Tibial artery (tissue), 4 donors: ENCODE measurements at places on chromosomes 7 and 10.
A peak's percentile ranks its signal among the peaks of the same experiment; 100 is the strongest.

DNA sequence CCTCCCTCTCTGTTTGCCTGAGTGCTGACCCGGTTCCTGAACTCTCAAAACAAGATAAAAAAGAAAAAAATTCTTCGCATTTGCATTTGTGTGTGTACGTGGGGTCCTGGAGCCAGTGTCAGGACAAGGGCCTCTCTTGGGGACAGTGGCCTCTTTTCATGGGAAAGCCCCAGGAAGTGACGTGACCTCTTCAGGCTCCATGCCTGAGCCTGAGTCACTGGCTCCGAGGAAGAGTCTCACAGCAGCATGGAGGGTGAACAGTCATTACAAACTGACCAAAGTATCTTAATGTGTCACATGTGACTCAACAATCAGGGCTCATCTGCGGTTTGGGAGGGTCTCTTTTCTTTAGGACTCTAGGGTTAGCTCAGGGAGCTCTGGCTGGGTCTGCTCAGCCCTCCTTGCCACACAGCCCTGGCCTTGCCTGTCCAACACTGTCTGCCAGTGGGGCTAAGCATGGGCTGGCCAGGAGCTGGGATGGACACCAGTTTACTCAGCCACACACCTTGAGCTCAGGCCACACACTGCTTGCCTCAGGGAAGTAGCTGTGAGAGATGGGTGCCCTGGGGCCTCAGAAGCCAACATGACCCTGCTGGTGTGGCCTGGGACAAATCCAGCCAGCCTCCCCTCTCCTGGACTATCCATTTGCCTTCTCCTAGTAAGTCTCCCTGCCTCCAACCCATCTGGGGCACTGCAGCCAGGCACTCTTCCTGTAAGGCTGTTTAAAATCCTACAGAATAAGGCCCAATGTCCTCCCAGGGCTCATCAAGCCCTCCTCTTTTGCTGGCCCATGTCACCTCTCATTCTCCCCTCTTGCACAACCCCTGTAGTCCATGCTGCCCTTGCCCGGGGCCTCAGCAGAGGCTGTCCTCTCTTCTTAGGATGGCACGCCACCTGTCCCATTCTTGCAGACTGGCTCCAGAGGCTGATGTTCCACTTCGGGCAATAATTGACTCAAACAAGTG lies 10.5 kb downstream of the TMEM273 start:
- DNase-seq, result no peak

DNA sequence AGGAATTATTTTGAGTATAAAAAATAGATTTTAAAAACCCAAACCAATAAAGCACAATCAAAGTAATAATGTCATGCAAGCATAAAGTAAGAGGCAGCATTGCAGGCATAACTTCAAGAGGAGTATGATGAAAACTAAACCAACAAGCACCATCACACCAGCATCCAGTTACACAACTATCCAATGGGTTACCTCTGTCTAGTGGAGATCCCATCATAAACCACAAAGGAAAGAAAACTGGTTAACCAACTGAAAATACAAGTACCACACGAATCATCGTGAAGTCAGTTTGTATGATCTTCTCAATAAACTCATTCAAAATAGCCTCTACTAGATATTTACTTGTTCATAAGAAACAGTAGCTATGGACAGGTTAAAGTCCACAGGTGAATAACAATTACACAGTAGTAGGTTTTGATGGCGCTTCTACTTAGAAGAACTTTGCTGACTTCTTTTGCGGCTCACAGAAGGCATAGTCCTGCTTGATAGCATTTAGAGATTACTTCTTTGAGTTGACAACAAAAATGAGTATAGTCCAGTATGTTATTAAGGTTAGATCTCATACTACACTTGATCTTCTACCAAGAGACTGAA lies 116.6 kb downstream of the MICU1 start:
- DNase-seq, result no peak

GRCh38 chr10:44178856-44179255 lies 206.0 kb downstream of the CXCL12 start:
- no peak for DNase-seq

GRCh38 chr7:12595148-12595547 lies 24.6 kb downstream of the SCIN start:
- no peak for DNase-seq

DNA sequence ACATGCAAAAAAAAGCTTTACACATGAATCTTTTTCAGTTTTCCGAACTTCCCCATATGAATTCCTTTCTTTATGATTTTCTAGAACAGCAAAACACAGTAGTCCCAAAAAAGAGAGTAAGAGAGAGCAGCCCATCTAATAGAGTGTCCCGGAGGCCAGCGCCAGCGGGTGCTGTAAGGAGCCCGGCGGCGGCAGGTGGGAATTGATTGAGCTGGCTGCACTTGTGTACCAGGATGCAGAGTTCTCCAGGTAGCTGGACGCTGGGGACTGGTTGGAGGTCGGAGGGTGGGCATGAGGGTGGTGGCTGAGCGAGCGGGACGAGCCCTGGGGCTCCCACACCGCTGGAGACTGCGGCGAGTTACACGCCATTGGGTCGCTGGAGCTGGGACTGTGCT lies 4.0 kb downstream of the DLX5 start:
- DNase-seq, result no peak

GRCh38 chr10:43765516-43765915 lies 116.8 kb upstream of the ZNF32 start:
- DNase-seq, result no peak

DNA sequence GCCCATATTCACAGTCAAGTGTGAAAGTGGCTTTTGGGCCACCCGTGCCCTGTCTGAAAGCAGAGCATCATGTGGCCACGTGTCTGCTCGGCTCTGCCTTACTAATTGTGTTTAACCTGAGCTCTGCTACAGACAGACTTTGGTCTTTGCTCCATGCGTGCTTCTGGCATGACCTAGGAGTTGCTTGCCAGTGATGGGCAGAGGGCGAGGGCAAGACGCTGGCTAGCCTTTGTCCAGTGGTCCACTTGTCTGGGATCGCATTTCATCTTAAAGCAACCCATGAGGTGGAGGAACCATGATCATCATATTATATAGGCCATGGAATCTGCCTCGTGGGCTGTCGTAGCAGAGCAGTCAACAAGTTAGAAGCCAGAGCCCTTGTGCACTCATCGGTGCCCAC lies 123.3 kb upstream of the INSYN2A start:
- no peak for DNase-seq

GRCh38 chr7:151449990-151450389 lies 10.0 kb upstream of the CRYGN start:
- DNase-seq, result no peak

DNA sequence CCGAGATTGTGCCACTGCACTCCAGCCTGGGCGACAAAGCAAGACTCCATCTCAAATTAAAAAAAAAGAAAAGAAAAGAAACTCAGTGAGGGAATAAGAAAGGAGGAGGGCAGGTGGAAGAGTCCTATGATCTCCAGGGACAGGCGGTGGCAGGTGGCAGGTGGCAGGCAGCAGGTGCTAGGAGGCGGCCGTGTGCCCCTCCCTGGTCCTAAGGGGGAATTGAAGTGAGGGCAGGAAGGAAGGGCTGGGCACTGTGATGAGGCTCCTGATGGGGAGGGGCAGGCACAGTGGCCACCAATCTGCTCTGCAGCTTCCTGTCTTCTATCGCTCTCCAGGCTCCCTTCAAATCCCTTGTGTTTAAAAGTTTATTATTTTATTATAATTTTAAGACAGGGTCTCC lies 41.2 kb upstream of the UBE3C start:
- no peak for DNase-seq

GRCh38 chr7:108308903-108309302 lies 147.3 kb downstream of the NRCAM start:
- DNase-seq, result no peak

GRCh38 chr10:86195521-86196157 lies 171.0 kb downstream of the GRID1 start:
- no peak for DNase-seq

DNA sequence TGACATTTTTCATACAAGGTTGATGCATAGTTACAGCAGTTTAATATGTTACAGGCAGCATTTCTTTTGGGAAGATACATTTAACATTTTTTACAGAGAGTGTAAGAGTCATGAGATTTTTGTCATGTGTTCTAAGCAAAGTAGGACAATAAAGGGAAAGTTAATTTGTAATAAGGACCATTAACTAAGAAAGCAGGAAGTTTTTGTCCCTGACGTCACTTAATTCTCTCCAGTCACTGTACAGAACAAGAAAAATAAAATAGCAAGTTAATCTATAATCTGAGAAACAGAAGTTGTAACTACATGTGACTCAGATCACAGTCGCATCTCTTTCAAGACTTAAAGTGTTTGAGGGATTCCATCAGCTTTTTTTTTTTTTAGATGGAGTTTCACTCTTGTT lies 49.5 kb upstream of the CAPZA2 start:
- DNase-seq, result no peak

DNA sequence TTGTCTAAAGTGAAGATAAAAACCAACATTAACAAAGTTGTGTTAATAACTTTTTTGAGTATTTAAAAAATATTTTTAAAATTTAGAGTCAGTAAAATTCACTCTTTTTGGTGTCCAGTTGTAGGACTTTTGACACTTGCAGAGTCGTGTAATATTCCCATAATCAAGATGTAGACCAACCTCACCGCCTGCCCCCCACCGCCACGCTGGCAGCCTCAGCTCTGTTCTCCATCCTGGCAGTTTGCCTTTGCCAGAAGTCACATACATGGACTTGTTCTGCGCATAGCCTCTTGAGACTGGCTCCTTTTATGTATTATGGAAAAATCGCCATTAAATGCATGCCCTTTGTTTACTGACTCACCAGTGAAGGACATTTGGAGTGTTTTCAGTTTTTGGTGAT lies 27.3 kb upstream of the SYCE1 start:
- DNase-seq, result no peak

DNA sequence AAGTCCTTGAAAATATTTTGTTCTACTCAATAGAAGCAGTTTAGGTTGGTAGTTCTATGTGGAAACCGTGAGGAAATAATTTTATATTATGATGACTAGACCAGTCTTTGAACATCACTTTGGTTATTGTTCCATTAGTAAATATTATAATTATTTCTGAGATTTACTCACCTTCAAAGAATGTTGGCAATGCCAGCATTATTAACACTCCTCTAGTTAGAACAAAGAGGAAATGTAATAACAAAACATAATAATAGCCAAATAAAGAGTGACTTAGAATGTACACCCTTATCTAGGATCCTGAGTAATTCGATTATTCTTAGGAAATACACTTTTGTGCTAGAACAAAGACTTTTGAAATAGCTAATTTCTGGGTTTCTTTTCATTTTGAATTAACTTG lies 121.1 kb downstream of the CFTR start:
- DNase-seq, result no peak

DNA sequence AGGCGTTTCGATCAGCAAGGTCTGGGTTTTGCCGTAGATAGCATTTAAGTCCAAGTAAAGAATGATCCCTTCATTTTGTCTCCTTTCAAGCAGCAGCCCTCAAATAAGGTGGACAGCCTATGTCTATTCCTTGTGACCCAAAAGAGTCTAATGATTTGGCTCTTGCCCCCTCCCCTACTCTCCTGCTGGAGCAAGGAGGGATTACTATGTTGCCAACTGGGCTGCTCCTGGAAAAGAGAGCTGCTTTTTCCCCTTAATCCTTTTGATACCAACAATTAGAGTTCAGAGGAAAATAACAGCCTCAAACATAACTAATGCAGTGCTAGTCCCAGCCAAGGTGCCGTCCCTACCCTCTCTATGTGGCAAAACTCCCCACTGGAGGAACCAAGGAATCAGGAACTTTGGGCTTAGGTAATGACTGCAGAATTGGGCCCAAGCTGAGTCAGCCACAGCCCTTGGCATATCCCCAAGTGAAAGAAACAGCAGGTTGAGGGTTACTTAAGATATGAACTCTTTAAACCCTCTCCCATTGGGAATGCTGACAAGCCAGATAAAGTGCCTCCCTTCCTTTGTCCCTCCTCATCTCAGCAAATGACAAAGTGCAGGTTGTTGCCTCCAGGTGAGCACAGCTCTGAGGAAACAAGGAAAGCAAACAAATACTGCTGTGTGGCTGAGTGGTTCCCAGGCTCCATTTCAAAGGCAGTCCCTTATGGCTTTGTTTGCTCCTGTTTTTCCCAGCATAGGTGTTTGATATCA lies 643.7 kb downstream of the INHBA start:
- DNase-seq, result no peak

- no peak for DNase-seq
Measured at GRCh38 chr10:114370199-114370598, 34.1 kb downstream of the AFAP1L2 start.

DNA sequence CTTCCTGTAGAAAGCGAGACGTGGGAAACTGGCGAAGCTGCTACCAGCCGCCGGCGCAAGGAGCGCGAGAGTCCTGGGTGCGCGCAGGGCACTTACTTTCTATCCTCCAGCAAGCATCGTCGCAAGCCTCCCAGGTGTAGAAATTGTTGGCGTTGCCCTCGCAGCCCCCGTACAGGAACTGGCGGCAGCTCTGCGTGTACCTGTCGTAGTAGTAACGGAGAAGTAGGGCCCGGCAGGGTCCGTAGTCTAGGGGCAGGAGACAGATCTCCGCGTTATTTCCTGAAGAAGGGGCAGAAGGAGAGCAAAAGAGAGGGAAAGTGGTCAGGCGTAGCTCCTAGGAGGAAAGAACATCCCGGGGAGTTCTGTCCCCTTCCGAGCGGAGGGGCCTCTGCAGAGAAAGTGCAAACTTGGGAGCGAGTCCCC lies 501 bp downstream of the TFPI2 start:
- DNase-seq, result peak; percentile 23

DNA sequence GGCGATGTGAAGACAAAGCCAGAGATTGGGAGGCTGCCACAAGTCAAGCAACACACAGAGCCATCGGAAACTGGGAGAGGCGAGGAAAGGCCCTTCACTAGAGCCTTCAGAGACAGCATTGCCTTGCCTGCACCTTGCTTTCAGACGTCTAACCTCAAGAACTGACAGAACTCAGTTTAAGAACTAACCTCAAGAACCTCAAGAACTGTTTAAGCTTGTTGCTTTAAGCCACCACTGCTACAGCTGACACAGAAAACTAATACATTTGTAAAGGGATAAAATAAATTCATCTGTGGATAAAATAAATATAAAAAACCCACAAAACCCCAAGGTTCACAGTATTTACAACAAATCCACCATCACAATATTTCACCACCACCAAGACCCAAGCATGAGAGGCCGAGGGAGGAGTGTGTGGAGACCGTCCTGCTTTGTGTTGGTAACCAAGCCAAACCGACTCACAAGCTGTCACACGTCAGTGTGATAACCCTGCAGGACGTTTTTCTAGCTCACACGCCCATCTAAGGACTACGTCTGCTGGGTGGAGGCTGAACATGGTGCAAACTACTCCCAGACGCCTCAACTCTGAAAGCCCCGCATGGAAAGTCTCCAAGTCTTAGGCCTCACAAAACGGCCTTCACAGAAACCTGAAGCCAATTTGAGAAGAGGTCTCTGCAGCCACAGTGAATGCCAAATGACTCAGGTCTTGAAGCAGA lies 116.8 kb downstream of the ABLIM1 start:
- DNase-seq, result peak; percentile 79
